ENCODE measurements at places on chromosomes 3 and 15.

DNA sequence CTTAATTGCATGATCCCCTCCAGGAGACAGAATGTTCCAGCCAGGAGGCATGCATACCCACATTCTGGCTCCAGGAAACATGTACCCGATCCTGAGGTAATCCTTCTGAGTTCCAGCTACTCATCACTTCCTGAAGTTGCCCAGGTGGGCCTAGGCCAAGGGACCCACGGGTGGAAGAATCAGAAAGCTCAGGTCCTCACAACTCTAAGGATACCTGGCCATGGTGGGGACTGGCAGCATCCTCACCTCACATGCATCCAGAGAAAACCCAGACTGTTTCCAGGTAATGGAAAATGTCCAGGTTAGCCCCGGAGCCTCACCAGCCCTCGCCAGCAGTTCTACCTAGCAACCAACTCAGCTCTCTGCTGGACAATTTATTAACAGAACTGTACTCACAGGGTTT is 78.2 kb downstream of the DAPK2 start:
- DNase-seq, result no peak

DNA sequence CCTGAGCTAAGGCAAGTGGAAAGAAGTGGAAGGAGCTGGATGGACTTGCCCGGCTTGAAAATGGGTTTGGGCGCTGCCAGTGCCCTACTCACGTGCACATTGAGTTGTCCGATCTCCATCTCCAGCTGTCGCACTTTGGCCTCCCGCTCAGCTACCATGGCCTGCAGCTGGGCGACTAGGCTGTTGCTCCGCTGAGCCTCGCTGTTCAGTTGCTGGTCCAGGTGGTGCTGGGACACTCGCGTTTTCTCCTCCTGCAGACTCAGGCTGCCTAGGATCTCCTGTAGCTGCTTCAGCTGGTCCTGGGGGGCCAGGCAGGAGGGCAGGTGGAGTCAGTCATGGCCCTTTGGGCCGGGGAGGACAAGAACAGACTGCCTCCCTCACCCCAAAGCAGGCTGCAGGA is 33.0 kb upstream of the HHATL start:
- DNase-seq, result no peak

GRCh38 chr3:134611516-134611915 is 39.3 kb downstream of the KY start:
- DNase-seq, result no peak

- DNase-seq, result no peak
Measured at GRCh38 chr3:102037791-102038190, 188.5 kb downstream of the NFKBIZ start.

GRCh38 chr3:186098740-186099139 is 10.1 kb downstream of the ETV5 start:
- DNase-seq, result no peak

- no peak for DNase-seq
Measured at GRCh38 chr15:90869601-90870353, 1.4 kb downstream of the FURIN start.

- DNase-seq, result no peak
Measured at GRCh38 chr3:126394977-126395321, 240 bp downstream of the CFAP100 start.

DNA sequence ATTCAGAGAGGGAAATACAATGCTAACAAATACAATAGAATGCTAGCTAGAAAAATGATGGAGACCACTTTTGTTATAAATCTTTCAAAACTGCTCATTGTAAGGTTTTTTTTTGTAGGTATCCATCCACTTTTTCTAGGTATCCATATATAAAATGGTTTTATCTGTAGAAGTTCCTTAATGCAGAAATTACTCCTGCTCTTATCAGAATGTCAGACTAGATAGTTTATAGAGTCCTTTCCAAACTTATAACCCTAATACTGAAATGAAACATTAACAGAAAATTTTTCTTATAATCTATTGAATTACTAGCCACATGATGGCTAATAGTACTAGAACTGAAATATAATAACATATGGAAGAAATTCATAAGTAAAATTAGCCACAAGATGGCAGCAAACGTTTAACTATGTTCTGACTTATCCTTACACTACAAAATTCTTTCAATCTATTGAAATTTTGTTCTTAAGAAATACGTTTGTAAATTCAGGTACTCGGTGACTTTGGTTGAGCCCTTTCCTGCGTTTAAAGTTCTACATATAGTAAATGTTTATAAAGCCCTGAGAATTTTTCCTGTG is 58.5 kb downstream of the ECT2 start:
- DNase-seq, result no peak

DNA sequence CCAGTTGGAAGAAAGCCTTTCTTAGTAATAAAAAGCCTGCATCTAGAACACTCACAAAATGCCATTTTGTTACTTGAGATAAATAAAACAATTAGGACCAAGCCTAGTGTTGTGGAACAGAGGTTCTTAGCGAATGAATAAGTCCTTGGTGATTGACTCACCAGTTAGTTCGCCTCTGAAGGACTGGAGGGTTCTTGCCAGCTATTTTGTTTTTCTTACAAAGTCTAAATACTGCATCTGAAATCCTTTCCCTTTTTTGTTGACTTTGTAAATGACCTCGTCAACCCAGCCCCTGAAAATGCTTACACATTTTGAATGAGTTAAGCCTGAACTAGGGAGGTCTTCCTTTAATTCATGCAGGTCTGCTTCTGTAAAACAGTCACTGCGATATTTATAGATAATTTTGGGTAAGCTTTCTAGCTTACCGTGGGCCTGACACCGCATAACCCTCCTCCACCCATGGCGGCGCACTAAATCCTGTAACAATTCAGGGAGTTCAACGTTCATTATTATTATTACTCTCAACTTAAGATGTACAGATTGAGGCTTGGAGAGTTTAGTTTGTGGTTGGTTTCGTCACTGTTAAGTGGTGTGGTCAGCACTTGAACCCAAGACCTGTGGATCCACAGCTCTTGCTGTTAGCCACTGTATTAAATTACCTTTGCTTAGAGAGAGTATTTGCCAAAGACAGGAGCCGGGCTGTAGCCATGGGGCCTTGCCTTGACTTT is 45.0 kb upstream of the SACM1L start:
- no peak for DNase-seq

DNA sequence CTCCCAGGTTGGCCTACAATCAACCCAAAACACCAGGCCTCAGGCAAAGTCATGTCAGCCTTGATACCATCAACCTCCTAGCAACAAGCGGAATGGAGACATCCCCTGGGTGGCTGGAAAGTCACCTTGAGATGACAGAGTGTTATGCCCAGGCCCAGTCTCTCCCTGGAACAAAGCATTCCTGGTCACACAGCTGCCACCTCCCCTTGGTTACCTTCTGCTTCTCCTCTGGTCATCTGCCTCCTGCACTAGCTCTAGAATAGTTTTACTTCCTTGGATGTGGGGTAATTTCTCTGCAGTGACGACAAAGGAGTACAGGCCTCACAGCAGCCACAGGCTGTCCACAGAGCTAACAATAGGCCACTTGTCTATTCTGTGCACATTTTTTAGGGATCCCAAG is 114.9 kb downstream of the RFTN1 start:
- no peak for DNase-seq

DNA sequence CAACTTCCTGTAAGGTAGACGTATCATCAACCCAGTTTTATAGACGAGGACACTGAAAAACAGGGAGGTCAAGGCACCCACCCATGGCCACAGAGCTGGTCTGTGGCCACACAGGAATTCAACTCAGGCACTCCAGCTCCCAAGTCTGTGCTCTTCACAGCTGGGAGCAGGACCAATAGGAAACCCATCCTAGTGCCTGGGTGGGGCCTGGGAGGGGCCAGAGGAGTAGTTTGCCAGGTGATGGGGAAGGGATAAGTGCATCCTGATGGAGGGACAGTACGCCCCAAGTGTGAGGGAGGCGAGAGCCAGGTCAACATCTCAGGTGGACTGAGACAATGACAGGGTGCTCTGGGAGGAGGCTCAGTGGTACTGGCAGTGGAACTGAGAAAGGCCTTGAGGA is 22.0 kb downstream of the KIF9 start:
- no peak for DNase-seq

GRCh38 chr3:12879191-12879815 is 37.9 kb upstream of the RPL32 start:
- no peak for DNase-seq

GRCh38 chr3:52279596-52279995 is 1.1 kb upstream of the WDR82 start:
- no peak for DNase-seq

DNA sequence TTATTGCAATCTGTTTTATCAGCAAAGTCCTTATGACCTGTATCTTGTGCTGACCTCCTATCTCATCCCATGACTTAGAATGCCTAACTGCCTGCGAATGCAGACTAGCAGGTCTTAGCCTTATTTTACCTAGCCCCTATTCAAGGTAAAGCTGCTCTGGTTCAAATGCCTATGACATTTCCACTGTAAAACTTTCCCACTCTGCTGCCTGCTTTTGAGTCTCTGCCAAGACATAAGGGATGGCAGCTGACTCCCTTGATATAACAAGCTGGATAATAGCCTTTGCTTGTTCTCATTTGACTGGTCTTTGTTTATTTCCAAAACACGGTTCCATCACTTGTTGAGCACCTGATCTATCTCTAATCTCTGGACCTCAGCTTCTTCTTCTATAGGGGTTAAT is 131.9 kb upstream of the STRIT1 start:
- DNase-seq, result no peak

DNA sequence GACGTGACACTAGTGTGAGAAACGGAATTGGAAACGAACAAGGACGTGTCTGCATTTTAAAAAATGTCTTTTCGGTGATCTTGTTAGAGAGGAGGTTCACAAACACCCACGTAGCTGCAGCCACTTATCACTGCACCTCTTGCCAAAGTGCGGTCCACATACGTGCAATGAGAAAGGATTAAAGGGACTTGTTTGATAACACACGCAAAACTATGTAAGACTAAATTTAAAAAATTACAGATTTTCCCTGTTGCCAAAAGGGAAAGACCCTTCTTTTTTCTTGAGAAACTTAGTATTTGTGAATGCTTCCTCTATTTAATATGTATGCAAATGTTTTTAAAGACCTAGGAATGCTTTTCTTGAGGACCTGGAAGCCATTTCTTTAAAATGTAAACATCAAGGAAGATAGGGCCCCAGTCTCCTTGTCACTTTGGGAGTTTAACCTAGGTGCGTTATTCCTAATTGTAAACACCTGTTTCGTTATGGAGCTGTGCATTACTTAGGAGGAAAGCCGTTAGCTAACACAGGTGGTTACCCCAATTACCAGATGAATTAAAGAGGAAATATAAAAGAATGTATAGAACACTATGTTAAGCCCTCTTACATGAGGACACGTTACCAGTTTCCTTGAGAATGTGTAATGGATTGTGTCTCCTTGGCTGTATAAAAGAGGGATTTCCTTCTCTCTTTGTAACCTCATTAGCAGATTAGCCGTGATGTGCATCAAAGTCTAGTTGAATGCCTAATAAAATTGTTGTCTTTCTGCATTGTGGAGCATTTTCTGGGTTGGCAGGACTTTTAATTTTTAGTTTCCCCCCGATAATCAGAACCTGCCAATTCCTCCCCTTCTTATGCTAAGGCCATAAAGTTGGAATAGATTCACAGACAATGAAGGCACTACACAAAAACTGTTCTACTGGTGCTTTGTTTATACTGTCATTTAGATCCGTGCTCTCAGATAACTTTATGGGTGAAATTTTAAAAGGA is 1.0 kb downstream of the LEKR1 start:
- DNase-seq, result no peak

- no peak for DNase-seq
Measured at GRCh38 chr3:67067251-67067650, 69.1 kb downstream of the KBTBD8 start.

GRCh38 chr15:97210277-97210676 is 750.2 kb upstream of the ARRDC4 start:
- DNase-seq, result no peak

- peak; percentile 3 for DNase-seq
Measured at GRCh38 chr3:138188013-138188730, 1.1 kb downstream of the ARMC8 start.

GRCh38 chr3:105594219-105594618 is 227.5 kb downstream of the ALCAM start:
- no peak for DNase-seq

GRCh38 chr3:31014317-31015040 is 120.0 kb upstream of the GADL1 start:
- DNase-seq, result no peak

DNA sequence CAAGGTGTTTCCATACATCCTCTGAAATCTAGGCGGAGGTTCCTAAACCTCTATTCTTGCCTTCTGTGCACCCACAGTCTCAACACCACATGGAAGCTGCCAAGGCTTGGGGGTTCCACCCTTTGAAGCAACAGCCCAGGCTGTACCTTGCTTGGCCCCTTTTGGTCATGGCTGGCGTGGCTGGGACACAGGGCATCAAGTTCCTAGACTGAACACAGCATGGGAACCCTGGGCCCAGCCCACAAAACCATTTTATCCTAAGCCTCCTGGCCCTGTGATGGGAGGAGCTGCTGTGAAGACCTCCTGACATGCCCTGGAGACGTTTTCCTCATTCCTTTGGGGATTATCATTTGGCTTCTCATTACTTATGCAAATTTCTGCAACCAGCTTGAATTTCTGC is 739.0 kb upstream of the NECTIN3 start:
- no peak for DNase-seq

GRCh38 chr3:188309437-188310269 is 155.7 kb downstream of the LPP start:
- no peak for DNase-seq

DNA sequence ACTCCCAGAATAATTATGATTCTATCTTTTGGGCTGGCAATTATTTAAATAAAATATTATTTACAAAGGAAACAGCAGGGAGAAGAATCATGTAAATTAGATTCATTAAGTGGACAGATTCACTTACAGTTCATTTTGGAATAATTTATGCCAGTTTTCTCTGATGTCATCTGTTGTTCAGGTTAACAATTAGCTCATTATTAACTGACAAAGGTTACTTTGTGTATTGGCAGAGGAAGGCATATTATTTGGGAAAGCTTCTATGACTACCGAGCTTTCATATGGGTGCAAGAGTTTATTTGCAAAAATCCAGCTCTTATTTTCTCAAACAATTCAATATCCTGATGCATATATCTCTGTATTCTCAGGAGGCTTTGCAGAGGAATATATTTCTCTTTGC is 224.4 kb downstream of the CHST2 start:
- no peak for DNase-seq

DNA sequence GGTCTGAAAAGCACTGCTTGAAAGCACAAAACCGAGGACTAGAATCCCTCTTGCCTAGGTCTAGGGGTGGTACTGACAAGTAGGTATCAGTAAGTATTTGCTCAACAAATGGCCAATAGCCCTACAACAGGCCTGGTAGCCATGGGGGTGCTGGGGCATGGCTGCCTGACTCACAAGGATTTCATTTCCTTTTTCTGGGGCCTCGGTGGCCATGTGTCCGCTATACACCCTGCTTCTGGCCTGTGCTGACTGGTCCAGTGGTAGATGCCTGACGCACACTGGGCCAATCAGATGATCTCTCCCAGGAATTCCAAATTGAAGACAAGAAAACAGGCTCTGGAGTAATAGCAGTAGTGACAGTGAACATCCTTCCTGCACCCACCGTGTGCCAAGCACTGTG is 29.4 kb downstream of the MELTF start:
- no peak for DNase-seq

GRCh38 chr3:194091141-194091540 is 44.8 kb upstream of the HES1 start:
- no peak for DNase-seq
